Nucleus accumbens (tissue), 56 donors: ENCODE measurements at places on chromosomes 13 and 19.

DNA sequence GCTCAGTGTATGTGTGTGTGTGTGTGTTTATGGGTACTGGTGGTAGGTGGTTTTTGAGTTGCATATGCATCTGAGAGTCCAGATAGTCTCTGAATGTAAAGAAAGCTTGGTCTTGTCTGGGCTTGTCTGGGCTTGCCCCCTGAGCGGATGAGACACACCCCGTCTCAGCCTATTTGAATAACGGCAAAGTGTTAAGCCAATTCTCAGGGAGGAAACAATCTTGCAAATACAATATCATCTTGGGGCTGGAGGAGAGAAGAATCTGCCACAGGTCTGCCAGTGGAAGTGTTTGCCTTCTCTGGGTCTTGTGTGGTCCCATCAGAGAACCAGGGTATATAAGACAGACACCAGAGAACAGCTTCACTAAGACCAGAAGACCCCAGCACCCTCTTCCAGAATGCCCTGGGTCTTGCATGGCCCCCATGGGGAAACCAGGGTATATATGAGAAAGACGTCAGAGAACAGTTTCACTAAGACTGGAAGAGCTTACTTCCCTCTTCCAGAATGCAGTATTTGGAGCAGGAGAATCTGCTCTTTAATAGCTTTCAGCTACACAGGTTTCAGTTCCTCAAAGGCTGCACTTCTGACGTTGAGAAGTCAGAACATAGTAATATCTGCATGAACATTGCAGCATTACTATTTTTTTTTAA, 13.3 kb downstream of the CD70 start:
- no peak for DNase-seq

DNA sequence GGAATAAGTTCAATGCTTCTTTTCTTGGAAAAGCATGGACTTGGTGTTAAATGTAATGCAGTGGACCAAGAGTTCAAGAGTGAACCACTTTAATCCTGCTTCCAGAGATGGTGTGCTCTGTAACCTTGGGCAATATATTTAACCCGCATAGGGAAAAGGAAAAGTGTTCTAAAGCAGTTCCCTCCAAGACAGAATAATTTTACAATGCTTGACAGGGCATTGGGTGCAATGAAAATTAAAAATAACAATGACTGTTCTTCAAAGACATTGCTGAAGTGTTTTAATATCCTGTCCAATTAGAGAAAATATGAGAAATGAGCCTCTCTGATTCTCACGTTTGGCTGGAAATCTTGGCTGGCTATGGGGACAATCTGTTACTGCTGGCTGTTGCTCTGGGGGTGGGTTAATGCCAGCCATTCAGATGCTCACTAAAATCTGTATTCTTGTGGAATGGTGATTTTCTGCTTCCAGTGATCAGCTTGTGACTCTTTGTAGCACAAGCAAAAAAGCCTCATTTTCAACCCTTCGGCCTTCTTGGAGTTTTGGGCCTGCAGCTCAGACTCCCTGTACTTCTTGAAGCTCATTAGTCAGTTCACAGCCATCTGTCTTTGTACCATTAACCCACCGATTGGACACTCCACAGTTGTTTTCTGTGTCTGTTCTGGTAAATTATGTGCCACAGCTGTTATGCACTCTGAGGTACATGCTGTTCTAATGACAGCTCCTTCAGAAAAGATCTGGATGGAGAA, 310.6 kb downstream of the LMO7 start:
- DNase-seq = no peak

DNA sequence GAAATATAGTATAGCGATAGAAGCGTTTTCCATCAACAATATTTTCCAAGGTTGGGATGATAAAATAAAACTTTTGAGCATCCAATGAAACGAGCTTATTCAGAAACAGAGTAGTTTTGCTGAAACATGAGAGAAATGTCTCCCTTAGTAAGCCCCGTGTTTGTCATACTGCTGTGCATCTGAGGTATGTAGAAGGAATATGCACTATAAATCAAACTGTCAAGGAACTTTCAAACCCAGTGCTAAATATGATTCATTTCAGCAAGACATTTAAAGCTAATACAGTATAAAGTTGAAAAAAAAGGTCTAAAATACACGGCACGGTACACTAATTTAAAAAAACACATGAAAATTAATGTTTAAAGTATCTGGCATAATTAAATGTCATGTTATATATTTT, 546.2 kb downstream of the SLITRK5 start:
- no peak for DNase-seq

- DNase-seq = no peak
Measured at GRCh38 chr13:50255639-50256038, 240.4 kb downstream of the KCNRG start.

DNA sequence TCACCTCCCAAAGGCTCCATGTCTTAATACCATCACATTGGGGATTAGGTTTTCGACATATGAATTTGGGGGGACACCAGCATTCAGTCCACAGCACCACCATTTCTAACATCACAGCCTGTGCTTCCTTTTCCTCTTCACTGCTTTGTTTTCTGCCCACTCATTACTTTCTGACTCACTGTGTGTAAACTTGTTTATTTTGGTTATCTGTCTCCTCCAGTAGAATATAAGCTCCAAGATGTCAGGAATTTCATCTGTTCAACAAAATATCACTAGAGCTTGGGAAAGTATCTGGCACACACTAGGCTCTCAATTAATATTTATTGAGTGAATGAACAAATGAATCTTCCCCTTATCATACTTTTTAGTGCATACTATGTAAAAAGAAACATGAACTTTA, 152.0 kb downstream of the NUFIP1 start:
- no peak for DNase-seq

DNA sequence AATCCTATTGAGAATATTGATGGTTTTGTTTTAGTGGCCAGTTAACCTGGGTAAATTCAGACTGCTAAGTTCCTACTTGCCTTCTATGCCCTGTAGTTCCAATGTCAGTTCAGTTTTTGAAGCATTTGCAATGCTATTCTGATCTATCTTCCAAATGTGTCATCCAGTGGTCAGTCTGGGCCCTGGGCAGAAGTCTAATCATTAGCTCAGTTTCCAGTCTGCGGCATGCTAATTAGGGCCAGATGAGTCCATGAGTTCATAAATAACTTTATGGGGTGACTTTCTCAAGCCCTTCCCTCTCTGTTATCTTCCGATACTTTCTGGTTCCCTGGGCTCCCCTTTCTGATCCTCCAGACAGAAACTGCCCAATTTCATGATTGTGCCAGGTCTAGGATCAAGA, 32.7 kb downstream of the FAM187B start:
- no peak for DNase-seq

- DNase-seq = no peak
Measured at GRCh38 chr19:43457809-43458208, 7.6 kb downstream of the LYPD3 start.

GRCh38 chr13:100447831-100448230, 140.8 kb downstream of the GGACT start:
- no peak for DNase-seq

GRCh38 chr19:55239004-55239403, 10.4 kb upstream of the TMEM86B start:
- DNase-seq = no peak
